ENCODE measurements at places on chromosomes 1 and 21. TPM values are rescaled to one million over a fixed set of nuclear protein-coding genes. Genes with fewer than 3 reads are reported as not detected.

The ACTL8 gene
- total RNA-seq, result not detected

The AADACL4 gene
- not detected for total RNA-seq

The KPRP gene
- not detected for total RNA-seq

The GPR89A gene
- 18.4 TPM for total RNA-seq

The CPTP gene
- total RNA-seq, result 31.1 TPM

The TP73 gene
- 8.3 TPM for total RNA-seq

- DNase-seq, result no peak
Measured at GRCh38 chr1:172276120-172276818, 144.2 kb upstream of the C1orf105 start.

DNA sequence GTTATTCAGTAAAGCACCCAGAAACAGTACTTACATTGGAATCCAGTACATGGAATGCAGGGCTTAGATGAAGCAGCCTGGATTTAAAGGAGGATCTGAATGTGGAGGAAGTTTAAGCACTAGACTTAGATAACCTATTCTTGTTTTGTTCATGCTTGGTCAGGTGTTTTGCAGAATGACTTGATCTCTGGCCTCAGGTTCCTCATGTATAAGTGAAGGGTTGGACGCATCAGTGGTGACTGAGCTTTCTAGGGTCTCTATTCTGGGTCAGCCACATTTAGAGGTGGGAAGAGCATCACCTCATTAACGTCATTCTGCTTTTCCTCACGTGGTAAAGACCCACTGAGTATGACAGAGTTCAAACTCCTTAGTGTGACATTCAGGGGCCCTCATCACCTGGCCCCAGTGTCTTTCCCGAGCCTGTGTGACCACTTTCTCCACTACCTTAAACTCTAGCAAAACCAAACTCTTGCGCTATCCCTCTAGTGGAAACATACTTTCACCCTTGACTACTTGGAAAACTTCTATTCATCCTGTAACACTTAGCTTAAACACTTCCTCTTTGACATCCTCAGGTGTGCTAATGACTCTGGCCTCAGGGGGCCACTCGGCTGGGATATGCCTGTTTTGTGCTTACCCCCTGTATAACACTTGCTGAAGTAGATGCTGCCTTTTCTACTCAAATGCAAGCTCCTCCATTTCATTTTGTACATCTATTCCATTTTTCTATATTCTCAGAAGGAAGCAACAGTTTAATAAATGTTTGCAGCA, 871 bp upstream of the ERICH3 start:
- DNase-seq, result no peak

- DNase-seq, result no peak
Measured at GRCh38 chr1:23013657-23014056, 2.0 kb downstream of the TEX46 start.

- no peak for DNase-seq
Measured at GRCh38 chr21:39537571-39537970, 75.2 kb upstream of the B3GALT5 start.

DNA sequence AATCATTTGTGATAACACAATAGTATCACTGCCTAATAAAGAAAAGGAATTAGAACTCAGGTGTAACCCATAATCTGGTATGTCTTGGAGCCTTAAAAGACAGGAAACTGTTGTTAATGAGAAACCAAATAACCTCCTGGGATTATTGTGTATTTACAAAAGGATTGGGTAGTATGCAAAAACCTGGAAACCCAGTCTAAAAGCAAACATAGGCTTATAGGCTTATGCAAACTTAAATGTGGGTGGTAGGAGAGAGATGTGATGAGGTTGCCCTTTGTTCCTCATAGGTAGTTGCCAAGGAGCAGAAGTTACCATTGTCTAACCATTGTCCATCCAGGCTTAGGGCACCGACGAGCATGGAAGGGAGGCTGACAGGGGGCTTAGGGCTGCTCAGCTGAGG, 165.8 kb downstream of the AK5 start:
- DNase-seq, result no peak

DNA sequence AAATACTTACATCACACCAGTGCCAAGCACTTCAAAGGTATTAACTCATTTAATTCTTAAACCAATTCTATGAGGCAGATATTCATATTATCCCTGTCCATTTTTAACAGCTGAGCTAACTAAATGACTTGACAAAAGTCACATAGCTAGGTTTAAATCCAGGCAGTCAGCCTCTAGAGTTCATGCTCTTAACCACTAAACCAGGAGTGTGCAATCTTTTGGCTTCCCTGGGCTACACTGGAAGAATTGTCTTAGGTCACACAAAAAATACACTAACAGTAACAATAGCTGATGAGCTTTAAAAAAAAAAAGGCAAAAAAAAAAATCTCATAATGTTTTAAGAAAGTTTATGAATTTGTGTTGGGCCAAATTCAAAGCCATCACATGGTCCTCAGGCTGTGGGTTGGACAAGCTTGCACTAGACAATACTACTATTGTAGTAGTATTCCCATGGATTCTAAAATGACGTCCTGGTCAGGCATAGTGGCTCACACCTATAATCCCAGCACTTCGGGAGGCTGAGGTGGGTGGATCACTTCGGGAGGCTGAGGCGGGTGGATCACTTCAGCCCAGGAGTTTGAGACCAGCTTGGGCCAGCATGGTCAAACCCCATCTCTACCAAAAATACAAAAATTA, 10.0 kb downstream of the UBR4 start:
- no peak for DNase-seq

DNA sequence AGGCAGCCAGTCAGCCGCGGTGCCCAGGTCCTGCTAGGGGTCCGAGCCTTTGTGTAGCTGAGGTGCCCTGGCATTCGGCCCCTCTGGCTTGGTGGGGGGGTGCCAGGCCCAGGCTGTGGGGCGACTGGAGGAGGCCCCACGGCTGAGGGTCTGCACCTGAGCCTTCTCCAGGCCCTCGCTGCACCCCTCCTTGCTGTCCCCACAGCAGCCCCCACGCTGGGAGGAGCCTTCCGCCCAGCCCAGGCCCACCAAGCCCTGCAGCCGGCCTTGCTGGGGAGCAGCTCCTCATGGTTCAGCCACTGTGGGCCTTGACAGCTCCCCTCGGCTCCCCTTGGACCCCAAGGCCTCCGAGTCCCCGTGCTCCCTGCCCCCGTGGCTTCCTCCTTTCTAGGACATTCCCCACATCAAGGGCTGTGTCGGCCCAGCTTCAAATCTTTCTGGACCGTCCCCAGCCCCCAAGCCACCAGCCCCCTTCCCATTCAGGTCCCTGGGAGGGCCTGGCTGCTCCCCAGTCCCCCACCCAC, 67.8 kb downstream of the MORN1 start:
- no peak for DNase-seq

DNA sequence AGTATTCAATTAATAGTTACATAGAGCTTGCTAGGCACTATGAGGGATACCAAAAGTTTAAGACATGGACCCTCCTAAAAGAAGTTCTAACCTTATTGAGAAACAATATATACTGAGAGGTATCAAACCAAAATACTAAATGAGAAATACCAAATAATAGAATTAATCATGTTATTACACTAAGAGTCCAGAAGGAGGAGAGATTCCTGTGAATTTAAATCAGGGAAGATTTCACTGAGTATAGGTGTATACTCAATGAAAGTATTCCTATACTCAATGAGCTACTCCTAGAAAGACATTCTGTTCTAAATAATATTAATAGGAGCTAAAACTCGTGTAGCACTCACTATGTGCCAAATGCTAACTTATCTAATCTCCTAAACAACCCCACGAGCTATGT, 9.4 kb downstream of the CR1L start:
- DNase-seq, result no peak

DNA sequence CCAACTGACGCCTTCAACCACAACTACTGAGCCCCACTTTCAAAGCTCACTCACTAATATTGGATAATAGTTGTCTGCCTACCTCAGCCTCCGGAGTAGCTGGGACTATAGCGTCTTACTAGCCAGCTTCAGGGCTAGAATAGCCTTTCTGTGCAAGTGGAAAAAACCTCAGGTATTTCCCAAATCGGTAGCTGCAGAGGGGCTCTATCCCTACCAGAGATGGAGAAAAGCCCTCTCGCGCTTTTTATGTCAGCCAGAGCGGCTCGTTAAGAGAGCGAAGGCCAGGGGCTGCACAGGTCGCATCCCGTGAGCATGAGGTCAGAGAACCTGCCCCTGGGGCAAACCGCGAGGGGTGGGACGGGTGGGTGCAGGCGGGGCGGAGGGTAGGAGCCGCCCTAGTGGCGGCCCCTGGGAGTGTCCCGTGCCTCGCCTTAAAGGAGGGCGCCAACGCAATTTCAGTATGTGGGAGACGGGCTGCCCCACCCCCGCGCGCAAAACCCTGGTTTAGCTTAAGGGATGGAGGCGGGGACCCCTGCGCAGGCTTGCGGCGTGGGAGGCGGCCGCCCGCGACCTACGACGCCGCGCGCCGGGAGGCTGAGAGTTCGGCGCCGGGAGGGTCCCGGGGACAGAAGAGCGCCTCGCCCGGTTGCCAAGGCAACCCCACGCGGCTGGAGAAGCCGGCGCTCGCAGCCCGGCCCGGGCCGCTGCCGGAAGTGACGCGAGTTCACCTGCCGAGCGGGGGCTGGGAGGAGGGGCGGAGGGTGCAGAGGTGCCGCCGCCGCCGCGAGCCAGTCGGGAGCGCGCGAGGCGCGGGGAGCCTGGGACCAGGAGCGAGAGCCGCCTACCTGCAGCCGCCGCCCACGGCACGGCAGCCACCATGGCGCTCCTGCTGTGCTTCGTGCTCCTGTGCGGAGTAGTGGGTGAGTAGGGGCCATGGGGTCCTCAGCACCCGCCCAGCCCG, at the start of gene CXADR:
CXADR (plus strand) TSS at position 791 of the 961 bp plus-strand sequence; CDS start at position 878, 87 bp downstream.
- peak; percentile 48 for DNase-seq

DNA sequence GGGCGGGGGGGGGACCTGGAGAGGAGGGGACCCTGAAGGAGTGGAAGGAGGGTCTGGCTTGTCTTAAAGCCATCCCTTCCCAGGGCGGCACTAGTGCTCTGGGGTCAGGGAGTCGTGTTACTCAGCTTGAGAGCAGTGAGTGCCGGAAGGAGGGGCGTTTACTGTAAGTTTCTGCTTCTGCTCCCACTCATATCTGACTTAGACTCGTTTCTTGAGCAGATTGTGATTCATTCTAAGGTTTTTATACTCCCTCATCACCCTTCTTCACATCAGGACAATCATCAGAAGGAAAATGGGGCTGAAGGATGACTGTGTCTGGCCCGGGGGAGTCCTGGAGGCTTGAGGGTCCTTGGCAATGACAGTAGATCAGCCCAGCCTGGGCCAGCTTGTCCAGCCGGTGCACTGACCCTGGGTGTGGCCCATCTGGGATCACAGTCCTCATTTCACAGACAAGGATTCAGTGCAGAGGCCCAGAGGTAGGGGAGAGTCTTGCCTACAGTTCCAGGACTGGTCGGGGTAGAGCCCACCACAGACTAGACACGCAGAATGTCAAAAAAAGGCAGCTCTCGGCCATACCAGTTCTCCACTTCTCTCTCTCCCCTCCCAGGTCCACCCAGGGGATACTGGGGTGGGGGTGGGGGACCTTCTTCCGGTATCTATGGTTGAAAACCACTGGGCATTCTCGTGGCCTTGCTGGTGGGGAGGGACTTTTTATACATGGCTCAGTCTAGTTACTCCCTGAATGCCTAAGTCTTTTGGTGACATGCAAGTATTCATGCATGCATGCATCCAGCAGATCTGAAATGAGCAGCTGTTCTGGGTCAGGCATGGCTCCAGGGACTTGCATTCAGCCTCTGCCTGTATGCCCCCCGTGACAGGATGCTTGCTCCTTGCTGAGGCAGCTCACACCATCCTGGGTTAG, 5.1 kb downstream of the TNFRSF8 start:
- DNase-seq, result no peak

DNA sequence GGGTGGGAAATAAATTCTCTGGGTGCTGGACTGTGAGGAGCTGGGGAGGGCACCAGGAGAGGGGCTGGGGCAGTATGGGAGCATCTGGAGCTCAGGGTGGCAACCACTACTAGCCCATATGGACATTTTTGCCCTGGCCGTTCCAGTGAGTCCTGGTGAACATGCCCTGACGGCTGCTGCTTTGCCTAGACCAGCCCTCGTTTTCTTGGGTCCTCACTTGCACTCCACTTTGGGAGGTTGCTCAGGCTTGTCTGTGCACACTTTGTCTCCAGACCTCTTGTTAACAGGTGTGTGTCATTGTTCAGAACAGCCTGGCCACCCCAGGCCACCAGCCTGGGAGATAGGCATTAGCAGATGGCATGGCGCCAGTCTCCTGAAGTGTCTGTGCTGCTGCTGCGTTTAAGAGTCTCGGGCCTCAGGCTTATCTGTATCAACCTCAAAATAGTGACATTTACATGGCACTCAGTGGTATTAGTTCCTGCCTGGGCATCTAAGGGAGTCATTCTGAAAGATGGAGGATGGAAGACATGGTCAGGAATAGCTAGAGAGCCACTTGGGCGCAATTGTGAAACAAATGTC, 190.5 kb downstream of the PTPRU start:
- DNase-seq, result no peak

DNA sequence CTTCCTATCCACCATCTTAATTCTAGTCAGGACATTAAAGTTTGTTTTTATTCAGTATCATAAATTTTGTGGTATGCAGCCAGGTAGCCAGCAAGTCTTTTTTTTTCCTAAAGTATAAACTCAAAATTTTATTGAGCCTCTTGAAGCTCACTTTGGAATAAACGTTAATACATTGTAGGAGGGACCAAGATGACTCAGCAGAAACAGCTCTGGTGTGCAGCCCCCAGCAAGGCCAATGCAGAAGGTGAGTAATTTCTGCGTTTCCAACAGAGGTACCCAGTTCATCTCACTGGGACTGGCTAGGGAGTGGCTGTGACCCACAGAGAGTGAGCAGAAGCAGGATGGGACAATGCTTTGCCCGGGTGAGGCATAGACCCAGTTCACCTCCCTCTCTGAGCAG, 9.7 kb upstream of the OR2M3 start:
- DNase-seq, result no peak

- DNase-seq, result no peak
Measured at GRCh38 chr1:66695116-66695515, 57.1 kb upstream of the DYNLT5 start.

GRCh38 chr21:29368906-29369305, 70.2 kb downstream of the BACH1 start:
- DNase-seq, result no peak

DNA sequence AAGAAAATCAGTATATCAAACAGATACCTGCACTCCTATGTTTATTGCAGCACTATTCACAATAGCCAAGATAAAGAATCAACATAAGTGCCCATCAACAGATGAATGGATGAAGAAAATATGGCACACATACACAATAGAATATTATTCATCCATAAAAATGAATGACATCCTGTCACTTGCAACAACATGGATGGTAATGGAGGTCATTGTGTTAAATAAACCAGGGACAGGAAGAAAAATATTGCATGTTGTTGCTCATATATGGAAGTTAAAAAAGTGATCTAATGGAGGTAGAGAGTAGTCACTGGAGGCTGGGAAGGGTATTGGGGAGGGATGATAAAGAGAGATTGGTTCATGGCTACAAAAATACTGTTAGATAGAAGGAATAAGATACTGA, 65.4 kb upstream of the CR2 start:
- no peak for DNase-seq

GRCh38 chr1:6888268-6888667, 103.0 kb downstream of the CAMTA1 start:
- no peak for DNase-seq
